ENCODE measurements at places on chromosomes 13 and 19.

DNA sequence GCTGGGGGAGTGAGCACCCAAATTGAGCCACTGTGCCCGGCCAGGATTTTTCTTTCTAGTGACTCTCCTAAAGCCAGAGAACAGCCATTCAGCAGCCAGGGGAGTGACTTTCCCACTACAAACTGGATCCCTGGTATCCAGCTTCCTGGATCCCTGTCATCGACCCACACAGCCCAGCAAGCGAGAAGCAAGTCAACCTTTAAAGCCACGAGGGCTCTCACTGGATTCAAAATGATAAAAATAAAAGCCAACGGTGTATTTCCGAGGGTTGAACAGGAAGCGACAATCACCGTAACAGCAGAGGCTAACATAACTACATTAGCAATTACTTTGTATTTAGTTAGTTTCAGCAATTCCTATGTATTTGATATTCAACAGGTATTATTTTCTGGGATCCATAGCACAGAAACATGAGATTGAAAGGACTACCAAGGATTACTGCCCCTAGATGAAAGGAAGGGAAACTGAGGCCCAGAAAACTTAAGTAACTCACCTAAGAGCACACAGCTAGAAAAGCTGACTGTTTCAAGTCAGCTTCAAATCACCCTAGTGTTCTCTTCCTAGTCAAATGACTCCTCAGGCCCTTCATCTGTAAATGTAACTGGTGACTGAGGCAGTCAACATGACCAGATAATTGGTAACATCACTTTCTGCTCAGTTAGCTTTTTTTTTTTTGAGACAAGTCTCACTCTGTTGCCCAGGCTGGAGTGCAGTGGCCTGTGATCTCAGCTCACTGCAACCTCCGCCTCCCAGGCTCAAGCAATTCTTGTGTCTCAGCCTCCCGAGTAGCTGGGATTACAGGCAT is 2.7 kb downstream of the RFX1 start:
- DNase-seq = no peak

GRCh38 chr19:50980208-50980607 is 3.5 kb downstream of the KLK7 start:
- DNase-seq = no peak

GRCh38 chr13:26411206-26411605 is 146.3 kb upstream of the WASF3 start:
- no peak for DNase-seq

DNA sequence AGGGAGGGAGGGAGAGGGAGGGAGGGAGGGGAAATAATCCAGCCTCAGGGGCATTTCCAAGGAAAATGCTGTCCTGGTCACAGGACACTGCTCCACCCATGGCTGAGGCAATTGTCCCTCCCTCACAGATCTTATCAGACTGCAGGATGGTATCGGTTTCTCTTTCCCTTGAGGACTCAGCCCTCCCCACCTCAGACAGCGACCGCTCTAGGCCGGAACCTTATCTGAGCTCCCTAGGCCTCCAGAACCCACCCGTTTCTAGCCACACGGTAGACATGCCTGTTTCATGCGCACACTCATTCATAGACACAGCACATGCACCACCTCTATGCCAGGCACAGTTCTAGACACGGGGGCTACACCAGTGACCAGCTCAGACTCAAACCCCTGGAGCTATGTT is 10.0 kb upstream of the IZUMO2 start:
- DNase-seq = no peak

DNA sequence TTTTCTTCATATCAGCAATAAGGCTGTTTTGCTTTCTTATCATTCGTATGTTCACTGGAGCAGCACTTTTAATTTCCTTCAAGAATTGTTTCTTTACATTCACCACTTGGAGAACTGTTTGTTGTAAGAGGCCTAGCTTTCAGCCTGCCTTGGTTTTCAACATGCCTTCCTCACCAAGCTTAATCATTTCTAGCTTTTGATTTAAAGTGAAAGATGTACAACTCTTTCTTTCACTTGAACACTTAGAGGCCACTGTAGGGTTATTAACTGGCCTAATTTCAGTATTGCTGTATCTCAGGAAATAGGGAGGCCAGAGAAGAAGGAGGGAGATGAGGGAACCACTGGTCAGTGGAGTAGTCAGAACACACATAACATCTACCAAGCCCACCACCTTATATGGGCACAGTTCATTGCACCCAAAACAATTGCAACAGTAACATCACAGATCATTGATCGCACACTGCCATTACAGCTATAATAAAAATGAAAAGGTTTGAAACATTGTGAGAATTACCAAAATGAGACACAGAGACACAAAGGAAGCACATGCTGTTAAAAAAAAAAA is 181.4 kb upstream of the TUBA3C start:
- no peak for DNase-seq

- no peak for DNase-seq
These were observed 17.2 kb upstream of the ZBTB7A start for GRCh38 chr19:4083677-4084546.

GRCh38 chr13:90414691-90415596 is 932.5 kb upstream of the MIR17HG start:
- no peak for DNase-seq

GRCh38 chr13:76890021-76890420 is 3.8 kb upstream of the KCTD12 start:
- DNase-seq = no peak

GRCh38 chr13:75405976-75406703 is 75.8 kb downstream of the TBC1D4 start:
- DNase-seq = no peak

DNA sequence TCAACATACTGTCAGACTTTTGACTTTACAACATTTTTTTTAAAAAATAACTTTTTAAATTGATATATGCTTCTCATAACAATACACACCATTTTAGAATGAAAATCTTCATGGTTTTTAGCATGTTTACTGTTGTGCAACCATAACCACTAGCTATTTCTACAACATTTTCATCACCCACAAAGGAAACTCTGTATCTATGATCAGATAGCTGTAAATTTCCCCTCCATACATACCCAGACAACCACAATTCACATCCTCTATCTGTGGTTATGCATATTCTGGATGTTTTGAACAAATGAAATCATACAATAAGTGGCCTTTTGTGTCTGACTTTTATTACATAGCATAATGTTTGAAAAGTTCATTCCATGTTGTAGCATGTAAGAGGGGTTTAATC is 1666.0 kb downstream of the EFNB2 start:
- no peak for DNase-seq

Data from activated CD4-positive, CD25-positive, alpha-beta regulatory T cell treated with anti-CD3 and anti-CD28 coated beads, Interleukin-2, amount 50 U/mL, for 72 hours (primary cell).